ENCODE measurements at places on chromosomes 11 and 22.
A peak's percentile ranks its signal among the peaks of the same experiment; 100 is the strongest.

- DNase-seq = no peak
These were observed 67.2 kb downstream of the PPP2R1B start for GRCh38 chr11:111698852-111699559.

DNA sequence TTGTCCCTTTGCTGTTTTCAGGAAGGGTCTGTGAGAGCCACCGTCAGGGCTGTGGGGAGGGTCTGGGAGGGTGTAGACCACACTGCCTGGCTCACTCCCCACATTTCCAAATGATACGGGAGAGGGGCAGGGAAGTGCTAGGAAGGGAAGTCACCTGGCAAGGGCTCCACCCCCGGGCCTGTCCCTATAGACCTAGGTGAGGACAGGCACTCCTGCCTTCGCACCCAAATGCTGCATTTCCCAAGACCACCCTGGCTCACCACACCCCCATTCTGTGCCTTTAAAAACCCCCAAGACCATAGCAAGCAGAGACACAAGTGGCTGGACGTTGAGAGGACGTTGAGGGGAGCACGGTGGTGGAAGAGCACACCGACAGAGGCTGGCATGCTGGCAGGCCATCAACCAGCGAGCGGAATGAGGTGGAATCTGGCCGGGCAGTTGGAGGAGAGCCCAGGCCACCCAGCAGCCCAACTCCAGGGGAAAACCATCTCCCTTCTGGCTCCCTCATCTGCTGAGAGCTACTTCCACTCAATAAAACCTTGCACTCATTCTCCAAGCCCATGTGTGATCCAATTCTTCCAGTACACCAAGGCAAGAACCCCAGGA is 45.7 kb downstream of the GNB1L start:
- DNase-seq = no peak

- DNase-seq = no peak
These were observed 36.4 kb downstream of the WEE1 start for GRCh38 chr11:9609841-9610240.

GRCh38 chr11:103546236-103546635 is 437.0 kb downstream of the DYNC2H1 start:
- no peak for DNase-seq

DNA sequence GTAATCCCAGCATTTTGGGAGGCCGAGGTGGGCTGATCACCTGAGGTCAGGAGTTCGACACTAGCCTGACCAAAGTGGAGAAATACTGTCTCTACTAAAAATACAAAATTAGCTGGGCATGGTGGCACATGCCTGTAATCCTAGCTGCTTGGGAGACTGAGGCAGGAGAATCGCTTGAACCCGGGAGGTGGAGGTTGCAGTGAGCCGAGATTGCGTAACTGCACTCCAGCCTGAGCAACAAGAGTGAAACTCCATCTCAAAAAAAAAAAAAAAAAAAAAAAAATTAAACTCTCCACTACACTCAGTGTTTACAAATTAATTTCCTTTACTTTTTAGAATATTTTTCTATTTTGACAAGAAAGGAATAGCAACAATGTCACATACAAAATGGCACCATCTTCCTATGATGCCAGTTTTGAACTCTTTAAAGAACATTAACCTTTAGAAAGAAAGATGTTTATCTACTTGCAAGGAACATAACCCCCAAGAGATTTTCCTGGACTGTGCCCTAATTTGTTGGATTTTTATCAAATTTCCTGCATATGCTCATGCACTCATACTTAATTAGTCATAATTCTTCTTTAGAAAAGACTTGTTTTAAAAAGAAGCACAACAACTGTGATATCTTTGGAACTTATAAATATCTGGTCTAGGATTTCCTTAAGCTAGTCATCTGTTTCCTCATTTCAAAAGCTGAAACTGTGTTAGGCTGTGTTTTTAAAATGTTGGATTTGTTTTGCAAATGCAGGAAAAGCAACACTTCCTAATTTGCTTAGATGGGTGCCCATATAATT is 22.6 kb upstream of the HIPK3 start:
- no peak for DNase-seq

DNA sequence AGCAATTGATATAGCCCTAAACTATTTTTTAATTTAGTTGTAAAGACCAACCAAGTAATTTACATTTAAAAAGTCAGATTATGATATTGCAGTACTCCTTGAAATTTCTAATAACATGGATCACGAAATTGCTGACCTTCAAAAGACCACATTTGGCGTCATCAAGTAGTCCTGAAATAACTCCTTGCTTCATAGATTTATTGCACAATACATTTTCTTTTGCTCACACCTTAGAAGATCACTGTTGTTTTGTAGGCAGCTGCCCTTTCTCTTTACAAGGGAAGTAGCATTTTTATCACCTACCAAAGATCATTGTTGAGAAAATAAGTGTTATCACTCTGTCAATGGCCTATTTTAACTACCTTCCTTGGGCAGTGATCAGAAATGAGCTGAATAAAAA is 815.8 kb downstream of the METTL15 start:
- no peak for DNase-seq

- no peak for DNase-seq
These were observed 2.2 kb upstream of the TUT1 start for GRCh38 chr11:62593434-62594044.

DNA sequence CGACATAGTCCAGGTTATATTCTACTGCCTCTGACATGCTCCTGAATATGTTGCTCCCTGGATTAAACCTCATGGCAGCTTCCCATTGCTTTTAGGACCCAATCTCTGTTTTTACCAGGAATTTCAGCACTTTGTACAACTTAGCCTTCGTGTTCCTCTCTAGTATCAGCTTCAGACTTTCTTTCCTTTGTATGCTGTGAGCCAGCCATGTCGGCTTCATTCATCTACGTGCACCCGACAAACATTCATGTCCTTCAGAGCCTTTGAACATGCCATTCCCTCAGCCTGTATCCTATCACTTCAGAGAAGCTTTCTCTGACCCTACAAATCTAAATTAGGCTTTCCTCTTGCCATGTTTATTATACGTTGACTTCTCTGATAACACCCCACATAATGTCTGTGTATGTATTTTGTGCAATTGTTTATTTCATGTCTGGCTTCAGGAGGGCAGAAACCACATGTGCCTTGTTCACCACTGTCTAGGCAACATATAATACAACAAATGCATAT is 743.4 kb downstream of the OPCML start:
- no peak for DNase-seq

DNA sequence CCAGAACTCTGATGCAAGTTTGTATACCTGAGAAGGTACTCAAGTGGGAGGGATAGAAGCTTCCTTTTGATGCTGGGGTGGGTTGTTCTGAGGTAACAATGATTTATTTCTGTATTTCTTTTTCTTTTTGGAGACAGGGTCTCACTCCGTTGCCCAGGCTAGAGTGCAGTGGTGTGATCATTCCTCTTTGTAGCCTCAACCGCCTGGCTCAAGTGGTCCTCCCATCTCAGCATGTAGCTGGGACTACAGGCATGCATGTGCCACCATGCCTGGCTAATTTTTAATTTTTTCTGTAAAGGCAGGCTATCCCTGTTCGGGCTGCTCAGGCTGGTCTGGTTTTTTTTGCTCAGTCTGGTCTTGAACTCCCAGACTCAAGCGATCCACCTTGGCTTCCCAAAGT is 7.9 kb downstream of the KDM2A start:
- DNase-seq = no peak

DNA sequence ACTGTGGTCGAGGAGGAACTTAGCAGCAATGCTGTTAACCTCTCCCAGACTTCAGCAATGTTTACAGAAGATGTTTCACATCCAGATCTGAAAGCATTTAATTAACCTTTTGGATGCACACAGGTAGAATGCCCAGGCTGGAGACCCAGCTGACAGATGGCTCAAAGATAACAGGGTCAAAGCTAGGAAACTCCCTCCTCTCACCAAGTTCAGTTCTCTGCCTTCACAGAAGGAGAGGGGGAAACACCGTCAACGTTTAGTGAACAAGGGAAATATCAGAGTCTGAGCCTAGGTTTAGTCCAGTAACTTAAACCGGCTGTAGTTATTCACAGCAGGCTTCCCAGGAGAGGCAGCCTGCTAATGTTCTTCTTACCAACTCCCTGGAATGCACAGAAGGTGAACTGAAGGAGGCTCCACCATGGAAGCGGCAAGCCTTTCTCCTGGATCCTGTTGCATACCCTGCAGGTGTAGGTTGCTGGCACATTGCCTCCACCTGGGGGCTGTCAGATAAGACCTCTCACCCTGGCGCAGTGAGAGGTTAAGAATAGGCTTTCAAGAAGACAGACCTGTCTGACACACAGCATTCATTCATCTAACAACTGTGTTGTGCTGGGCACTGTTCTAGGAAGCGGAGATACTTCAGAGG is 23.5 kb upstream of the ANKK1 start:
- DNase-seq = no peak

- no peak for DNase-seq
These were observed 556.1 kb downstream of the SOX6 start for GRCh38 chr11:15800111-15800800.

DNA sequence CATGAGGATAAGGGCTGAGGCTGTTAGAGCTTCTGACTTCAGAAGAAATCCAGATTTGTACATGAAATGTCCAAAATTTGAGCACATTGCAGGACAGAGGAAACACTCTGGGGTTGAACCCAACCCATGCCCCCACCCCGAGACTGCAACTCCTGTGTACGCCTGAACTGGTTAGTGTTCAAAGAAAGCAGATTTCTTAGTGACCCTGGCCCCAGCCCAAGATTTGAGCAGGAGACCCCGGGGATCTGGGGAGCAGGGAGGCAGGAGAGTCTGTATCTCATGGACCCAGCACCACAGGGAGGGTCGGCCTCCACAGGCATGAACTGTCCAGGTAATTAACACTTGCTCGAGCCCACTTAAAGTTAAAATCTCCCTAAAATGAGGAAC is 69.3 kb upstream of the WNT7B start:
- no peak for DNase-seq

- no peak for DNase-seq
These were observed 56.9 kb upstream of the PRSS23 start for GRCh38 chr11:86743223-86744118.

DNA sequence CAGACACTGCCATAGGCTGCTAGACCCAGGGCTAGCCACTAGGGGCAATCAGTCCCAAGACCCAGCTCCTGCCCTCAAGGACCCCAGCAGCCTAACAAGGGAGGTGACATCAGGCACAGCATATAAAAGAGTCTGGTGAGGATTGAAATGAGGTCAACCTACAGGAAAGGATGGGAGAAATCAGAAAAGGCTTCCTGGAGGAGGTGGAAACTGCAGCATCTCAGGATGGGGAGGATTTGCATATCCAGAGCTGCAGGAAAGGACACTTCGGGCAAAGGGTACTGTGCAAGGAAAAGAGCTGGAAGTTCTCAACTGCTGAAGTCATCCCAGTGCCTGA is 2.9 kb upstream of the ARFGAP2 start:
- no peak for DNase-seq

DNA sequence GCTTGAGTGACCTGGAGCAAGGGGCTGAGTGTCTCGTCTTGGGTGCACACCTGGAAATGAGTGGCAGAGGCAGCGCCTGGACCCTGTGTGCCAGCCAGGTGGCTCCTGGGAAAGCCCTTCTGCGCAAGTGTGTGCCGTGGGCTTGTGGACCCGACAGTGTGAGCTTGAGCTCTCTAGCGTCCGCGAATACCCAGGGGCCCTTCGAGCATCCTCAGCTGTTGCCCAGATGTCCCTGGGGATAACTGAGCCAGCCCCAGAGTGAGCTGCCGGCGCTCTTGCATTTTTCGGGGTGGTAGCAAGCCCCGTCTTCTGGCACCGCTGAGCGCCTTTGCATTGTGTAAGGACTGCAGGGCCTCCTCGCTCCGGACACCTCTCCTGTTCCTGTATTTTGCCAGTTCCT is 399.2 kb downstream of the TBC1D22A start:
- DNase-seq = peak; percentile 55

DNA sequence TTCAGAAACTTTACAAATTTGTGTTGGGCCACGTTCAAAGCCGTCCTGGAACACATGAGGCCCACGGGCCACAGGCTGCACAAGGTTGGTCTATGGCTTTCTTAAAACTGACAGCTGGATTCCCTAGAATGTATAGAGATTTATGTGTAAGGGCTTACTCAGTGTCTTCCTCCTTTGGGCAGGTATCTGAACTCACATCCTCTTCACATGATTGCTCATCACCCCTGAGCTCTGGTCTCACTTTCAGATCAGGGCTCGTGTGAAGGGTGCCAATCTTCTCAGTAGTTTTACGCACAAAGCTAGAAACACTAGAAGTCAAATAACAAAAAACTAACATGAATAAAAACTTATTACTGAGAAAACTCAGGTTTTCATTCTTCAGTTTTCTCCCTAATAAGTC is 27.1 kb downstream of the HPS5 start:
- DNase-seq = no peak

DNA sequence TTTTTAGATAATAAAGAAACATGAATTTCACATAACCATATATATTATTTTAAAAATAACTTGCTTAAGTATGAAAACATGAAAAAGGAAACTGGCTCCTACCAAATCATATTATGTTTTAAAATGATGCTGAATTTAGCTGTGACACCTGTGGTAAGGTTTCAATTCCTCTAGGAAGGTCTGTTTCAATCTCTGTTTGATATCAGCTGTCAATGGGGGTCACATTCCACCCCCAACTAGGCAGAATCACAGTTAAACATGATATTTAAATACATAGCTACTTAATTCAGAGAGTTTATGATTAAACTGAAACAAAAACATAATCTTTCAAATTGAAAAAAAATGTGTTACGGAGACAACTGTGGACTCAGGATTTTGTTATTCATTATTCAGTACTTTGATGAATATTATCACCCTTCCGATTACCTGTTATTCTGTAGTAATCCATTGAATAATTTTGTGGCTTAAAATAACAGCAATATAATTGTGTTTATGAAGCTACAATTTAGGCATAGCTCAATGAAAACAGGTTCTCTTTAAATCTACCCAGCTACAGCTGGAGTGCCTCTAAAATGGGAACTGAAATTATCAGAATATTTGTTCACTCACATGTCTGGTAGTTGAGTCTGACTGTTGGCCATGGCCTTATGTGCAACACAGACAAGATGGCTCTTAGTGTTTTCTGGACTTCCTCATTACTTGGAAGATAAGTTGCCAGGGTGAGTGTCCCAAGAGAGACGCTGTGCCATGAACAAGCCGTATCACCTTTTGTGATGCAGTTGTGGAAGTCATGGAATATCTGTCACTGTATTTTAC is 244.6 kb upstream of the ANO3 start:
- no peak for DNase-seq

- no peak for DNase-seq
These were observed 34.1 kb downstream of the CD44 start for GRCh38 chr11:35173011-35173511.

DNA sequence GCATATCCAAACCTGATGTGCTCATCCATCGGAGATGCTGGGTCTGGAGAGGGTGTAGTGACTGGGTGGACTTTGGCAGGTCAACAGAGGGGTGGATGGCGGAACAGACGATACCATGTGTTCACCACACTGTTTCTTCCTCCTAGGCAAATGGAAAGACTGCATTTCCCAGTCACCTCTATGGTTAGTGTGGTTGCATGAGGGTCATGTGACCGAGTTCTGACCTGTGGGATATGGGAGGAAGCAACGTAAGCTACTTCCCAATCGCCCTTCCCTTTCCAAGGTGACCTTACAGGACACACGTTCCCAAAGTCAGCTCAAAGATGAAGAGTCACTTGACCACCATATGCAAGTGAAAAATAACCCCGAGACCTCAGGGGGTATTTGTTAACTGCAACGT is 27.7 kb downstream of the TSPAN32 start:
- DNase-seq = no peak
